ENCODE measurements at places on chromosomes 5 and 9.

- no peak for DNase-seq
Observed at GRCh38 chr9:100784755-100785154, 206.9 kb downstream of the CAVIN4 start.

- DNase-seq, result no peak
Observed at GRCh38 chr9:73805111-73805510, 653.4 kb downstream of the ANXA1 start.

- no peak for DNase-seq
Observed at GRCh38 chr5:318341-318897, 3.1 kb upstream of the AHRR start.

DNA sequence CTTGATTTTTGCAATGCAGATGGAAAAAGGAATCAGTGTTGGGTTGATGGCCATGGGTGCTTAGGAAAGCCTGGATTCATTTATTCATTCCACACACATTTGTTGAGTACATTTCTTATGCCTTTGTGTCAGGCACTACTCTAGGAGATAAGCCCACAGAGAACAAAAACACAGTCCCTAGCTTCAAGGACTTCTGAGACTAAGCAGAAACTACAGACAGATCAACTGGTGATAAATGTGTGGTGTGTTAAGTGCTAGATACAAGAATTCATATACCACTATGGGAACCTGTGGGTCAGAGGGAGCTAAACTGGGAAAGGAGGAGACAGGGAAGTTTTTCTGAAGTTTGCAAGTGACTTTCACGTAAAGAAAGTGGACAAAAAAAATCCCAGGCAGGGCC, 119.9 kb downstream of the CEMIP2 start:
- no peak for DNase-seq

- DNase-seq, result no peak
Observed at GRCh38 chr5:68489556-68489955, 274.0 kb downstream of the PIK3R1 start.

- DNase-seq, result no peak
Observed at GRCh38 chr5:134581241-134581981, 51.2 kb downstream of the SAR1B start.

- no peak for DNase-seq
Observed at GRCh38 chr9:94909250-94909894, 182.9 kb downstream of the AOPEP start.

- no peak for DNase-seq
Observed at GRCh38 chr5:68367287-68367686, 151.7 kb downstream of the PIK3R1 start.

DNA sequence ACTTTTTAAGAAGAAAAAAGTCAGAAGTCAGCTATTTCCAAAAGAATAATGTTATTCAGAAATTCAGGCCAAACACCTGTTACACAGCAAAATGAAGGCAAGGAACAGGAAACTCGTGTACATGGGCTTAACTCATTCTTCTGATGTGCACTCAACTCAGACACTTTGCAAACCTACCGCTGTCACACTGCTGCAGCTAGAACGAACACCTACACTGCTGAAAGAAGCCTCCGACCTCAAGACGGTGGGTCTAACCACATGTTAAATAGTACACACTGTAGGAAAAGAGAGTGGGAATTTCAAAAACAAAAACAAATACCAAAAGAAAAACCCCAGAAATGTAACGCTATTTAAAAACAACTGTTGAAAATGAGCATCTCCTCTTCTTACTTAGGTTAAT, 384.5 kb downstream of the IRX1 start:
- no peak for DNase-seq

DNA sequence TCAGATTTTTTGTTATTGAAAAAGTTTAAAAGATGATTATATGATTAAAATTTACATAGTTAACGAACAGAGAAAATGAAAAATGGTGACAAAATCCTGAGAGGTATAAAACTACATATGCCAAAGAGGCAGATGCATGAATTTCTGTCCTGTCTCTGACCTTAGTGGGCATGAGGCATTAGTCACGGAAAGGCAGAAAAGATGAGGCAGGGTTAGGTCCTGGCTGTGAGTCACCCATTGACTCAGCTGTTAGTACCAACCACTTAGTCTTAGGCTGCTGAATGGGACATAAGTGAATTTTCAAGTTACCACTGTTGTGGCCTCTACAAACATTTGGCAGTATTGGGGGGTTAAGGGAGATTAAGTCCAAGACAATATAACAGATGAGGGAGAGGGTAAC, 33.1 kb downstream of the RASA1 start:
- peak; percentile 92 for DNase-seq

GRCh38 chr5:120767178-120767820, 303.2 kb downstream of the PRR16 start:
- DNase-seq, result peak; percentile 34

- DNase-seq, result no peak
Observed at GRCh38 chr5:90571147-90571773, 12.7 kb downstream of the ADGRV1 start.

- no peak for DNase-seq
Observed at GRCh38 chr9:134411440-134412297, 85.4 kb downstream of the RXRA start.

- no peak for DNase-seq
Observed at GRCh38 chr5:168575391-168576372, 3.5 kb downstream of the PANK3 start.

GRCh38 chr5:1860021-1860610, 22.6 kb downstream of the IRX4 start:
- DNase-seq, result no peak

DNA sequence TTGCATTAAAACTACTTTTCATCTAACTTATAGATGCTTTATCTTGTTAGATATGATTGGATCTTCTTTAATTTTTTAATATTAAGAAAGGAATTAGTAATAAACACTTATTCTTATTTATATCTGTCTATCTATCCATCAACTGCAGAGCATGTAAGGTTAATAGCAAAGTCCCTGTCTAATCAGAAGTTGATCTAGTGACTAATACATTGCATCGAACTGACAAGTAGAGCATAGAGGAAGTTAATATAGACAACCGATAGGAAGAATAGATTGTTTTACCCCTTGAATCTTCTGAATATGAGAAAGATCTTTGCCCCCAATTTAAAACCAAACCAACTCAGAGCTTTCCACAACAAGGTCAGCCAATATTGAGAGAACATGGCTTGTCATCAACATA, 862.0 kb upstream of the CDH6 start:
- DNase-seq, result no peak

DNA sequence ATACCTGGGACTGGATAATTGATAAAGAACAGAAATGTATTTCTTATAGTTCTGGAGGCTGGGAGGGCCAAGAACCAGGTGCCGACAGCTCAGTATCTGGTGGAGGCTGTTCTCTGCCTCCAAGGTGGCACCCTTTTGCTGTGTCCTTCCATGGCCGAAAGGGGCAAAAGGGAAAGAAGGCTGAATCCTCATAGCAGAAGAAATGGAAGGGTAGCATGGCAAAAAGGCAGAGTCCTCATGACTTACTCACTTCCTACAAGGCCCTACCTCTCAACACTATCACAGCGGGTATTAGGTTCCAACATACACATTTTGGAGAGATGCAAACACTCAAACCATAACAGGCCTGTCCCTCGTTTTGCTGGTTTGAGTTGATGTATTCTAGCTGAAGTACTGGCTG, 25.1 kb upstream of the MED10 start:
- no peak for DNase-seq

- no peak for DNase-seq
Observed at GRCh38 chr9:11194246-11194645, 581.4 kb upstream of the PTPRD start.

GRCh38 chr5:157602505-157602904, 26.9 kb upstream of the ADAM19 start:
- peak; percentile 38 for DNase-seq

- DNase-seq, result no peak
Observed at GRCh38 chr9:106179191-106179590, 484.9 kb downstream of the TMEM38B start.

GRCh38 chr5:140360681-140361479, 886 bp downstream of the SLC4A9 start:
- no peak for DNase-seq

- no peak for DNase-seq
Observed at GRCh38 chr5:163134061-163134460, 303.3 kb upstream of the CCNG1 start.

GRCh38 chr9:130490981-130491380, 46.2 kb downstream of the ASS1 start:
- DNase-seq, result no peak

GRCh38 chr9:22079873-22080341, 70.8 kb upstream of the CDKN2B start:
- DNase-seq, result no peak

DNA sequence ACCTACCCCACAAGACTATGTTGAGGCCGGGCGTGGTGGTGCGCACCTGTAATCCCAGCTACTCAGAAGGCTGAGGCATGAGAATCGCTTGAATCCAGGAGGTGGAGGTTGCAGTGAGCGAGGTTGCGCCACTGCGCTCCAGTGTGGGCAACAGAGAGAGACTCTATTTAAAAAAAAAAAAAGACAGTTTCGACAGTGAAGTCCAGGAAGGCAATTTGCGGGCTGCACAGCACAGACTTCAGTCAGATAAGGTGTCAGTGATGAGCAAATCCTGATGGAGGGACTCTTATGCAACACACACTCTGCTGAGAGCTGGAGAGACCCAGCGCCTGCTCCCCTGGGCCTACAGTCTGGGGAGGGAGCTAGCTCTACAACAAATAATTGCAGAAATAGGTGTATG, 14.2 kb downstream of the CCNJL start:
- no peak for DNase-seq

- DNase-seq, result peak; percentile 95
Observed at GRCh38 chr9:108444400-108445358, 411.1 kb downstream of the ACTL7B start.

GRCh38 chr5:118891252-118891651, 97.1 kb downstream of the DTWD2 start:
- DNase-seq, result no peak

GRCh38 chr5:140245926-140246325, 57.0 kb downstream of the PFDN1 start:
- no peak for DNase-seq

DNA sequence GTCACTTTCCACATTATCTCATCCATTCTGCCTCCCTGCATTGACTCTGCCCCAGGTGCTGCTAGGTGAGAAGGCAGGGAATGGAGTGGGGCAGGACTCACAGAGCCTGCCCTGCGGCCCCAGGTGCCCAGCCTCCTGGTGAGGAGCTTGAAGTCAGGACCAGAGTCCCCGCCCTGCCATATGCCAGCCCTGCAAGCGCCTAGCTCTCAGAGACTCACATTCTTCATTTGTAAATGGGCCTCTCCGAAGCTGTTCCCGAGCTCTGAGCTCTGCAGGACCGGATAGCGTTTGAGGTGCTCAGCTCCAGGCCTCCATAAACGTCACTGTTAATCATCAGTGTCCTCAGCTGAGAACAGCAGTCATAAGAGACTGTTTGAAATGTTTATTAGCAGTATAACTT, 75.1 kb upstream of the STXBP1 start:
- no peak for DNase-seq

GRCh38 chr5:36079200-36079781, 12.6 kb upstream of the UGT3A2 start:
- peak; percentile 40 for DNase-seq

DNA sequence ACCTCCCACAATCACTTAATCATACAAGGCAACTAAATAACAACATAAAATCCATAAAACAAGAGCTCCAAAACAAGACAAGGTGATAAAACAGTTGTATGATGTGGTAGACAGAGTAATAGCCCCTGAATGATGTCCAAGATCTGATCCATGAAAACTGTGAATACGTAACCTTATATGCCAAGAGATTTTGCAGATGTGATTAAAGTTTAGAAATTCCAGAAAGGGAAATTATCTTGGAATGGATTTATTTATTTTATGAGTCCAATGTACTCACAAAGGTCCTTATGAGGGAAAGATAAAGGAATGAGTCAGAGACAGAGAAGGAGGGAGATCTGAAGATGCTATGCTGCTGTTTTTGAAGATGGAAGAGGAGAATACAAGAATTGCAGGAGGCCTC, 1775.7 kb upstream of the C9orf72 start:
- DNase-seq, result peak; percentile 23

DNA sequence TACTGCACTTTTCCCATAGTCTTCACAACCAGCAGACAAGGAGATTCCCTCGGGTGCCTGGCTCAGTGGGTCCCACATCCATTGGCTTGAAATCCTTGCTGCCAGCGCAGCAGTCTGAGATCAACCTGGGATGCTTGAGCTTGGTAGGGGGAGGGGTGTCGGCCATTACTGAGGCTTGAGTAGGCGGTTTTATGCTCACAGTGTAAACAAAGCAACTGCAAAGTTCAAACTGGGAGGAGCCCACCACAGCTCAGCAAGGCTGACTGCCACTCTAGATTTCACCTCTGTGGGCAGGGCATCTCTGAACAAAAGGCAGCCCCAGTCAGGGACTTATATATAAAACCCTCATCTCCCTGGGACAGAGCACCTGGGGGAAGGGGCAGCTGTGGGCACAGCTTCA, 512.3 kb upstream of the MPDZ start:
- no peak for DNase-seq

DNA sequence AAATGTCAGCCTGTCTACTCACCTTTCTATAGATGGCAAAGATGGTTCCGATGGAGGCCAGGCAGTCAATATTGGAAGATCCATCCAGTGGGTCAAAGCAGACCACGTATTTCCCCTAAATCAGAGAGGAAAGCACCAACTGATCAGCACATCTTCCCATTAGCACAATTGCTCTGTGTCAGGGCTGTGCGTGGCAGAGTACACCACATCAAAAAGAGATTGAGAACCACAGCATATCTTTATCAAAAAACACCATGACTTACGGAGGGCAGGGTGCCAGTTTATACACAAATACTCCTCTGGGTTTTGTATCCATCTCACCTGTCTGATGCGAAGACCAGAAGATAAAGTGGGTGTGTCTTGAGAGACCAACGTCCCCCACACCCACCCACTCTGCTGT, 9.1 kb downstream of the FBP2 start:
- DNase-seq, result no peak

DNA sequence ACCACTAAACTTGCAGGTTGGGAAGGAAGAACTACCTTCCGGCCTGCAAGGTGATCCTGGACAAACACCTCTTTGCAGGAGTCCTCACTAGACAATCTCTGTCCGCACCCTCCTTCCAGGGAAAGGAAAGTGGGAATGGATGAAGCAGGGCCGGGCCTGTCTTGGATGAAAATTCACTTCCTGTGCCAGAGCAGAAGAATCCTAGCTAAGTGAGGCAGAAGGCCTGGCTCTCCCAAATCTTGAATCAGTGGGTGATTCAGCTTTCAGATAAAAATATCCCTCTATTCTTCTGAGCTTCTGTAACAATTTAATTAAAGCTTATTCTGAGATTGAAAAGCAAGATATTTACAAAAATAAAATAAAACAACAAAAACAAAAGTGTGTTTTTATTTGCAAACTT, 281.9 kb upstream of the TLE4 start:
- DNase-seq, result no peak
